ENCODE measurements at places on chromosomes 3 and 15.

- no peak for DNase-seq
Observed at GRCh38 chr15:81282911-81283310, 41.0 kb downstream of the STARD5 start.

DNA sequence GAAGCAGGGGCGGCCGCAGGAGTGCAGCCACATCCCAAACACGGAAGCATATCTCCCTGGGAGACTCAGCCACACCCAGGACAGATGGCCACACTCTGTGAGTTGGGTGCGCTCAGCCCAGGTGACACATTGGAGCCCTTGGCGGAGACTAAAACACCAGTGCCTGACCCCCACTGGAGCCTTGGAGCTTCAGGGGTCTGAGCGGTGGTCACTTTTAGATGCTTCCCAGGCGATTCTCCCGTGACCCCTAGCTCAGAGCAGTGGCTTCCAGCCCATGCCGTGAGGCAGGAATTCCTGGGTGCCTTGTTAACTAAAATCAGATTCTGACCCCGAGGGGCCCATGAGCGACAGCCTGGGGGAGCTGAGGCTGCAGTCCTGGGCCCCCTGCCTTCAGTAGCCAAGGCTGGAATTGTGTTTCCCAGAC lies 54.5 kb downstream of the PLXNA1 start:
- DNase-seq: no peak

- no peak for DNase-seq
Observed at GRCh38 chr3:75089841-75090240, 475.4 kb upstream of the CNTN3 start.

- DNase-seq: no peak
Observed at GRCh38 chr15:51218299-51218938, 120.0 kb downstream of the CYP19A1 start.

- no peak for DNase-seq
Observed at GRCh38 chr15:74036271-74037170, 42.0 kb downstream of the PML start.

- no peak for DNase-seq
Observed at GRCh38 chr3:150922611-150923010, 17.4 kb upstream of the MINDY4B start.

- DNase-seq: no peak
Observed at GRCh38 chr3:112448939-112449338, 50.3 kb downstream of the BTLA start.

DNA sequence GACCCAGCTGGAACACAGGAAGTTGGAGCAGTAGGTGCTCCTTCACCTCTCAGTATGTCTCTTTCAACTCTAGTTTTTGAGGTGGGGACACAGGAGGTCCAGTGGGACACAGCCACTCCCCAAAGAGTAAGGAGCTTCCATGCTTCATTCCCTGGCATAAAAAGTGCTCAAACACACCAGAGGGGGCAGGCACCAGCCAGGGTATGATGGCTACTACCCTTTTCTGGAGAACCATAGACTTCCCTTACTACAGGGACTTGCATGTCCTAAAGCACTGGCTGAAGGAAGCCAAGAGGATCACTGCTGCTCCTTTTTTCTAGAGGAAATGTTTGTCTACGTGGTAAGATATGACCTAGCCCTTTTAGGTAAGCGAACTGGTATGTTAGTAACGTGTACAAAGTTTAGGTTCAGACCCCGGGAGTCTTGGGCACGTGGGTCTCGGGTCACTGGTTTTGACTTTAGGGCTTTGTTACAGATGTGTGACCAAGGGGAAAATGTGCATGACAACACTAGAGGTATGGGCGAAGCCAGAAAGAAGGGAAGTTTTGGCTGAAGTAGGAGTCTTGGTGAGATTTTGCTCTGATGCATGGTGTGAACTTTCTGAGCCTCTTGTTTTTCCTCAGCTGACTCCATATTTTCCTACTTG lies 11.9 kb downstream of the IL17RB start:
- no peak for DNase-seq

GRCh38 chr3:179430277-179430870 lies 20.9 kb downstream of the GNB4 start:
- no peak for DNase-seq

DNA sequence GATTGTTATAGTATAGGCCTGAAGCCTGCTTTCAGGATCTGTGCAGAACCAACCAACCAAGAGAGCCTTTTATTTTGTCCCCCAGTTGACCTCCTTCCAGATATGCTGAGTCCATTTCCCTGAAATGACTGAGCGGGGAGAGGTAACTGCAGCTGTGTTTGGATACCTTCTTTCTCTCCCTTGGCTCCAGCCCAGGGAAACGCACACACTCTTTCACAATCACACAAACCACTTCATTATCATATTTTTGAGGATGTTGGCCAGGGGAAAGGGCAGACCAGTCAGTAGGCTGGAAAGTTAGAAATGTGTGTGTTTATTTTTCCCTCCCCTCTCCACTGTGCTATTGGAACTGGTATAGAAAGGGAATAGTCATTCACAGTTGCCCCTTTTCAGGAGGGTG lies 417.7 kb upstream of the TBL1XR1 start:
- no peak for DNase-seq

- DNase-seq: no peak
Observed at GRCh38 chr15:90412356-90413194, 24.5 kb downstream of the IQGAP1 start.

- no peak for DNase-seq
Observed at GRCh38 chr3:55330756-55331155, 156.3 kb downstream of the WNT5A start.

DNA sequence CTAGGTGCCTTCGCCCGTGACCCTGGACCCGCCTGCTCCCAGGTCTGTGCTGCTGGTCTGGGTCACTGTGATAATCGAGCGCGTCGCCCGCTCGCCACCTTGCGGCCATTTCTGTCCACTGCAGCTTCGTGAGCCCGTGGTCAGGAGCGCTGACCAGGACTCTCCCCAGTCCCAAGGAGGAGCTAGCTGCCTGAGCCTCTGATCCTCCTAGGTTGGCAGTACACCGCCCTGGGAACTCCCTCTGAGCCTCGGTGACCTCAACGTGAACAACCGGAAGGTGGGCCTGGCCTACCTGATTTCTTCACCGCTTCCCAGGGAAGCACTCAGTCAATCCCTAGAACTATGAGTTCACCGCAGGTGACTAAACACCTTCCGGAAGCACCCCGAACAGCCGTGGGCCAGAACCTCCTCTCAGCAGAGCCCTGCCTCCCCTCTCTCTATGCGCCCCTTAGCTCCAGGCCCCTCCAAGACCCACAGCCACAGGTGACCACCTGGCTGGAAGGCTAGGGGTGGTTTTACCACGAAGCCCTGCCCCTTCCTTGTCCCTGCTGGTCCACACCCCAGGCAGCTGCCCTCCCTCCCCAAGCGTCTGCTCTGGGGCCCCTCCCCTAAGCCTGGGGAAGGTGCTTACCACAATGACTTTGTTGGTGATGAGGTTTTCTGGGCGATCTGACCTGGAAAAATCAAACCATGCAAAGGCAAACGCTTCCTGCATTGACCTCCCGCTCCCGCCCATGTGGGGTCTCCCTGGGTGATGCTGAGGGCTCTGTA lies 9.7 kb downstream of the PLA2G4D start:
- peak; percentile 11 for DNase-seq

GRCh38 chr15:40904552-40905201 lies 10.4 kb downstream of the VPS18 start:
- no peak for DNase-seq

All from central memory CD4-positive, alpha-beta T cell (primary cell).